KG1 (cell line): ENCODE measurements at places on chromosomes 5 and 9.

GRCh38 chr5:32584646-32585045 lies 711 bp upstream of the SUB1 start:
- DNase-seq = no peak

DNA sequence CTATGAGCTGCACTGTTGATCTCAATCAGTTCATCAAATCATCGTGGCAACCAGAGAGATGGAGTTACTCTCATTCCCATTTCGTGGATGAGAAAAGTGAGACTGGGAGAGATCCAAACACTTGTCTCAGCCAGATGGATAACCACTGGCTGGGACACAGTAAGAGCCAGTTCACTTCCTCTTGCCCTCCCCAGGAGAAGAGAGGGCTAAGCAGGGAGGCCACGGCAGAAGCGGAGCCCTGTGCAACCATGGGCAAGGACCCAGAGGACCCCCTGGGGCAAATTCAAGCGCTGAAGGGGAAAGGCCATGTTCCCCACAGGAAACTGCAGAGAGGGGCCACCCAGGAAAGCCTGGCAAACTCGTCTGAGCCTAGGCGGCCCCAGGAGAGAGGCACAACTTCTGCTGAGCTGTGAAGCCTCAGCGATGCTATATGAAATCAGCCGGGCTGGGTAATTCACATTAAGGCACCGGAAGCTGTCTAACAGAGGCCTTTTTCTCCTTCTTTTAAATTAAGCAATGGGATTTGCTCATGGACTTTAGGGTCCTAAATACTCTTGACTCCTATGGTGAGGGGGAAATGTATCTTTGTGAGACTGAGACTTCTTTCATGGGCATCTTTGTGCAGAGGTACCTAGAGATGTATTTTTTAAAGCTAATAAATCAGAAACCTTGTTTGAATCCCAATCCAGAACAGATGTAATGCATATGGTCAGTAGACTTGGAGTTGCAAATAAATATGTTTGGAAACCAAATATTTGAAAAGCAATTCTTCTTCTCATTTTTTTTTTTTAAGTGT lies 137.1 kb upstream of the SMIM23 start:
- no peak for DNase-seq

DNA sequence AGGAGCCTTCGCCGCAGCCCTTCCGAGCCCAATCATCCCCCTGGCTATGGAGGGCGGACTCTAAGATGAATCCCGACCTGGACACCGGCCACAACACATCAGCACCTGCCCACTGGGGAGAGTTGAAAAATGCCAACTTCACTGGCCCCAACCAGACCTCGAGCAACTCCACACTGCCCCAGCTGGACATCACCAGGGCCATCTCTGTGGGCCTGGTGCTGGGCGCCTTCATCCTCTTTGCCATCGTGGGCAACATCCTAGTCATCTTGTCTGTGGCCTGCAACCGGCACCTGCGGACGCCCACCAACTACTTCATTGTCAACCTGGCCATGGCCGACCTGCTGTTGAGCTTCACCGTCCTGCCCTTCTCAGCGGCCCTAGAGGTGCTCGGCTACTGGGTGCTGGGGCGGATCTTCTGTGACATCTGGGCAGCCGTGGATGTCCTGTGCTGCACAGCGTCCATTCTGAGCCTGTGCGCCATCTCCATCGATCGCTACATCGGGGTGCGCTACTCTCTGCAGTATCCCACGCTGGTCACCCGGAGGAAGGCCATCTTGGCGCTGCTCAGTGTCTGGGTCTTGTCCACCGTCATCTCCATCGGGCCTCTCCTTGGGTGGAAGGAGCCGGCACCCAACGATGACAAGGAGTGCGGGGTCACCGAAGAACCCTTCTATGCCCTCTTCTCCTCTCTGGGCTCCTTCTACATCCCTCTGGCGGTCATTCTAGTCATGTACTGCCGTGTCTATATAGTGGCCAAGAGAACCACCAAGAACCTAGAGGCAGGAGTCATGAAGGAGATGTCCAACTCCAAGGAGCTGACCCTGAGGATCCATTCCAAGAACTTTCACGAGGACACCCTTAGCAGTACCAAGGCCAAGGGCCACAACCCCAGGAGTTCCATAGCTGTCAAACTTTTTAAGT lies 819 bp downstream of the ADRA1B start:
- no peak for DNase-seq

DNA sequence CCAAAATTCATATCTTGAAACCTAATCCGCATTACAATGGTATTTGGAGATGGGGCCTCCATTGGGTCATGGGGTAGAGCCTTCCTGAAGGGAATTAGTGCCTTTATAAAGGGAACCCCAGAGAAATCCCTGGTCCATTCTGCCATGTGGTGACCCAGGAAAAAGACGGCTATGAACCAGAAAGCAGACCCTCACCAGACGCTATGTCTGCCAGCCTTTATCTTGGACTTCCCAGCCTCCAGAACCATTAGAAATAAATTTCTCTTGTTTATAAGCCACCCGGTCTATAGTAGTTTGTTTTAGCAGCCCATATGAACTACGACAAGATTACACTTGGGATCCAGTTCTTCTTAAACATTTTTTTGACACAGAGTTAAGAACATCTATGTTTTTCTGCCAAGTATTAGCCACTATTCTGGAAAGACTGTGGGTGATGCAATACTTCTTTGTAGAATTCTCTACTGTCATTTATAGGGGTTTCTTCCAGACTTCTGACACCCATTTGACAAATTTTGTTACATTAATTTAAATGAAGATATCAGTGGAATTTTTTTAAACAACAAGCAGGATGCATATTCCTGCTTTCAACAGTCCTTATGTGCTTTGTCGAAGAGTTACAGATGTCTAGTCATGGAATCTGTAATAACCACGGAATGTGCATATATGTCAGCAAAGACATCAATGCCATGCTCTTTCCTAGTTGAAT lies 572.4 kb downstream of the NR2F1-AS1 start:
- DNase-seq = no peak

GRCh38 chr5:107341376-107342084 lies 329.2 kb downstream of the EFNA5 start:
- DNase-seq = no peak

- no peak for DNase-seq
Measured at GRCh38 chr9:571066-571465, 270.4 kb upstream of the DMRT1 start.

DNA sequence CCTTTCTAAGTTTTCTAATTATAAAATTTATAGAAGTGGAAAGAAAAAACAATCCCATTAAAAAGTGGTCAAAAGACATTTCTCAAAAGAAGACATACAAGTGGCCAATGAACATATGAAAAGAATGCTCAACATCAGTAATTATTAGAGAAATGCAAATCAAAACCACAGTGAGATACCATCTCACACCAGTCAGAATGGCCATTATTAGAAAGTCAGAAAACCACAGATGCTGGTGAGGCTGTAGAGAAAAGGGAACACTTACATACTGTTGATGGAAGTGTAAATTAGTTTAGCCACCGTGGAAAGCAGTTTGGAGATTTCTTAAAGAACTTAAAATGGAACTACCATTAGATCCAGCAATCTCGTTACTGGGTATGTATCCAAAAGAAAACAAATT lies 23.7 kb upstream of the PLPP1 start:
- no peak for DNase-seq

DNA sequence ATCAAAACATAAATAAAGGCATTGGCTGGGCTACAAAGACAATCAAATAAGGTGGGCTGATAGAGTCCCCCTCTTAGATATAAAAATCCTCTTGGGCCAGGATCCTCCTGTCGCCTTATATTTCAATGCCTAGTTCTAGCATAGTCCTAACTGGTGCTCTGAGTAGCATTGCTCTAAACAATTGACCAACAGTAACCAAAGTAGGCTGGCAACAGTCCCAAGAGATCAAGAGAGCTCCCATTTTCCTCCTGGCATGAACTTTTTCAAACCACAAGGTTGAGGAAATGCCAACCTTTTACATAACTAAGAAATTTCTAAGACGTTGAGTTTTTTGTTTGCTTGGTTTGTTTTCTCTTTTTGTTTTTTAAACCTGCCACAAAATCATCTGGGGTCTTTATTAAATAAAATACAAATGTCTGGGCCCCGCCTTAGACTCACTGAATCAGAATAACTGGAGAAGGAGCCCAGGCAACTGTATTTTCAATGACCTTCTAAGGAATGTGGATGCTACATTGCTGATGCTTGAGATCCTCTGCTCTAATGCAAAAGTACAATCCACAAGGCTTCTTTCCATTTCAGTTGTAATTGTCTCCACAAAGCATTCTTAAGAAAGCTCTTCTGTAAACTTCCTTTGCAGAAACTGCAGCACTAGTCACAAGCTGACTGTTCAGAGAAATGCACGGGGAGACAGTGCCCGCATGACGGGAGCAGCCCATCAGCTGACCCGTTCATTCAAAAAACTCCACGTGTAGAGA lies 2.9 kb downstream of the SLC45A2 start:
- no peak for DNase-seq

DNA sequence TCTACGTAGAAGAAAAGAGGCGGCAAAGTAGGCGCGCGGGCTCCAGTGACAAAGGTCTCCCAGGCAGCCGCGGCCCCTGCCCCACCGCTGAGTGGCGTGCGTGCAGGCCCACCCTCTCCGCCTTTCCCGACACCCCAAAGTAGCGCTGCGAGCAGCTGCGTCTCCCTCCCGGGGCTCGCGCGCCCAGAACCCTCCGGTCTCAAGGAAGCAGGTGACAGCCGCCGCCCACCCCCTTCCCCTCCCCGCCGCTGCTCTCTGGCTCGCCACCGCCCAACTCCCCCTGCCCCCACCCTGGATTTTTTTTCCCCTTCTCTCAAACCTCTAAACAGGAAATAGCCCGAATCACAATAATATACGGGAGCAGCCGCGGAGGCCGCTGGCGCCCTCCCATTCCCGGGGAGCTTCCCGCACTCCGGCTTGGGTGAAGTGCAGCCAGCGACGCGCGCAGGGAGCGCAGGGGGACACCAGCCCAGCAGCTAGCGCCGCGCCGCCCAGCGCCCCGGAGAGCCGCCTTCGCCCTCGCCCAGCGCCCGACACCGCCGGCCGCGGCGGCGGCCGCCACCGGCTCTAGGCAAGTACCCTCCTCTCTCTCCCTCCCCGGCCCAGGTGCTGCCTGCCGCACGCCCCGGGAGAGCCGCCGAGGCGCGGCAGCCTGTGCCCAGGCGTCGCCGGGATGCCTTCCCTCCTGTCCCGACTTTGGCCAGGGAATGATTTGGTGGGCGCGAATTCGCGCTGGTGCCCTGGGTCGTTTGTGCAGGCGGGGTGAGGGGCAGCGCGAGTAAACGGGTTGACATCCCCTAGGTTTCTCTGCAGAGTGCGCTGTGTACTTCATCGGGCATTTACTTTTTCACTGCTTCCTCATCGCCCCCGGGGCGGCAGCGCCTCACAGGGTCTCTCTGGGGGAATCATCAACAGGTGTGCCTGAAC lies 52.7 kb upstream of the TJP2 start:
- peak; percentile 5 for DNase-seq

DNA sequence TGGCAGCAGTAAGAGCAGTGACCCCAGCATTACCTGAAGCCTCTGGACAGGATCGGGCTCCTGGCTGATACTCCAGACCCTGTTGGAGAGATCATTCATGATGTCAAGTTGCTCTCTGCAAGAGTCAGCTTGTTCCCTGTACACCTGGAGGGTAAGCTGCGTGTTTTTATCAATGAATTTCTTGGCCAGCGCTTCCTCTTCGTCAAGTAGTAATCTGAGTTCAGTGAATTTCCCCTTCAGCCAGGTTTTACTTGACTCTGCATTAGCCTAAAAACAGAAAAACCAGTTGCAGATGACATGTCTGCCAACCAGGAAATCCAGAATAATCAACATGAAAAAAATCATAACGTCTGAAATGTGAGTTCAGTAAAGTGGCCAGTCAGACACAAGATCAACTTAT lies 19.1 kb downstream of the TRIM14 start:
- no peak for DNase-seq

DNA sequence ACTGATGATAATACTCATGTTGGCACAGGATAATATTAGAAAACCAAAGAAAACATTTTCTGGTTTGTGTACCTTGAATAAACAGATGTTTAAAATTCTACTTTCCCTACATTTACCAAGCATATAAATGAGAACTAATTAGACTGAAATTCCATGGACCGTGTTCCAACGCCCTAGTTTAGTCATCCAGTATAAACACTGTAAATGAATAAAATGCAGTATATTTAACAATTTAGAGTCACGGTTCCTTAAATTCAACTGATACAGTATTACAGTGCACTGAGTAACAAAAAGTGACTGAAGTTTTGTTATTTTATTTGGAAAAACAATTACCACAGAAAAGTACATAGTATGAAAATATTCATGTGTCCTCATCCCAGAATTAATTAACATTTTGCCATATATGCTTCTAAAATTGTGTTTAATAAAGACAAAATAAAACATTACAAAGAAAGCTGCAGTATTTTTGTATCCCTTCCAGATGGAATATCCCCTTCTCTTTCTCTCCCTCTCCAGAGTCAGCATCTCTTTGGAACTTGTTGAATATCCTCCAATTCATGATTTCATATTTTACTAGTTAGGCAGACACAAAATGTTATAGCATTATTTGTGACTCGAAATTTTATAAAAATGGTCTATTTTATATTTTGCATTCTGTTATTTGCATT lies 112.5 kb downstream of the HMHB1 start:
- no peak for DNase-seq

- no peak for DNase-seq
Measured at GRCh38 chr9:24045150-24045549, 219.1 kb upstream of the ELAVL2 start.

DNA sequence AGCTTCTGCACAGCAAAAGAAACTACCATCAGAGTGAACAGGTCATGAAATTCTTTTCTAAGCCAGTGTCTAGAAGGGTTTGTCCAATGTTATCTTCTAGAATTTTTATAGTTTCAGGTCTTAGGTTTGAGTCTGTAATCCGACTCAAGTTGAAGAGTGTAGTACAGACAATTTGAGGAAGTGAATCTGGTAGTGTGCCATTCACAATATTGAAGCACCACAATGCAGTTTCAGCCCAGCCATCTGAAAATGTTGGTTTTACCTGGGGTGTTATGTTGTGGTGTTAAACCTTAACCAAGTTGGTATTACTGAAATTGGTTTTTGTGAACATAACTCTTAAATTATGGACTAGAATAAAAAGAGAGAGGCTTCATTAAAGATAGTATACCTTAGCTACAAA lies 77.2 kb downstream of the ADAMTS16 start:
- DNase-seq = no peak

- DNase-seq = no peak
Measured at GRCh38 chr5:83913593-83913992, 192.9 kb upstream of the HAPLN1 start.
